Uterine smooth muscle cell (primary cell): ENCODE measurements at places on chromosomes 12 and 14. TPM values are rescaled to one million over a fixed set of nuclear protein-coding genes. Genes with fewer than 3 reads are reported as not detected.

Gene GNB3
- 2.9 and 3.7 TPM in 2 replicates for total RNA-seq

Gene OVCH1
- under 0.01 TPM in 1 of 2 replicates, not detected in the other for total RNA-seq

Gene STXBP6
- 7.1 and 10.2 TPM in 2 replicates for total RNA-seq

Gene NTS
- total RNA-seq: 9.1 and 16.2 TPM in 2 replicates

Gene GZMH
- not detected in 2 replicates for total RNA-seq

Gene KRT79
- total RNA-seq: not detected in 2 replicates

Gene CABP1
- total RNA-seq: 0.44 and 1.1 TPM in 2 replicates

Gene CHGA
- total RNA-seq: not detected in 2 replicates

Gene C12orf60
- total RNA-seq: 0.50 and 0.66 TPM in 2 replicates

Gene BAG5
- total RNA-seq: 29.0 and 30.3 TPM in 2 replicates

Gene OTOGL
- total RNA-seq: under 0.01 and 0.22 TPM in 2 replicates

Gene P3H3
- total RNA-seq: 133 and 175 TPM in 2 replicates

Gene FAM181A
- total RNA-seq: not detected in 2 replicates

Gene SLC10A1
- not detected in 2 replicates for total RNA-seq
